ENCODE measurements at places on chromosomes 2 and 18.

- no peak overlapping the region for H3K4me3 ChIP-seq
- no peaks in the 10 kb centered on the region for H3K36me3 ChIP-seq
- H3K27ac ChIP-seq: no peak overlapping the region
- no peaks in the 10 kb centered on the region for H3K4me1 ChIP-seq
These were observed 261.1 kb upstream of the ZEB2 start for GRCh38 chr2:144780983-144781382.

GRCh38 chr2:36245651-36246050 lies 109.9 kb upstream of the CRIM1 start:
- no peak for DNase-seq
- no peak overlapping the region for H3K4me3 ChIP-seq
- no peaks in the 10 kb centered on the region for H3K4me1 ChIP-seq
- H3K27me3 ChIP-seq: no peaks in the 10 kb centered on the region

DNA sequence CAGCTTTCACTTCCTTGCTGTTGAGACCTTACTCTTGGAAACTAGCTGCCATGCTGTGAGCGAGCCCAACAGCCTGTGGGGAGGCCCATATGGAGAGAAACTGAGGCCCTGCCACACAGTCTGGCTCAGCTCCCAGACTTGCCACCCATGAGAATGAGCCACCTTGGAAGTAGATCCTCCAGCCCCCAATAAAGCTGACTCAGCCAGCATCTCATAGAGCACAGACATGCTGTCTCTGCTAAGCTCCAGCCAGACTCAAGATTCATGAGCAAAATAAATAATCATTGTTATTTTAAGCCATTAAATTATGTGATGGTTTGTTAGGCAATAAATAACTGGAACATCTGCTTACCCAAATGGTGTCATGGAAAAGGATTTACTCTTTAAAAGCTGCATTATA lies 53.6 kb upstream of the DDX18 start:
- H3K4me1 ChIP-seq: no peaks in the 10 kb centered on the region
- no peak for DNase-seq
- H3K4me3 ChIP-seq: no peak overlapping the region
- H3K36me3 ChIP-seq: no peaks in the 10 kb centered on the region
- H3K27me3 ChIP-seq: no peaks in the 10 kb centered on the region

DNA sequence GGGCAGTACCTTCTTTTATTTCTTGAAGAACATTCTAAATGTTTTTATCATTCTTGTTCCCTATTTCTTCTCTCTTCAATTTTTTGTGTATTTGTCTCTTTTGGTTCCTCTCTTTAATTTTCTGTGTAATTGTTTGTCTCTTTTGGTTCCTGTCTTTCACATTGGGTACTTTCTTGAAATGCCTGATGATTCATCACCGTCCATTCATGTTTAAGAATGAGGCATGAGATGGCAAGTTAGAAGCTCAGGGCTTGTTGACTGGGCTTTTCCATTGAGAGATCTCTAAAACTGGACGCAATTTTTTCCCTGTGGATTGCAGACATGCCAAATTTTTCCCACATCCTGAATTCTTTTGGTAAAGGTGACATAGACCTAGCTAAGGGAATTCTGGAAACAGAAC lies 33.7 kb upstream of the IL1R2 start:
- no peaks in the 10 kb centered on the region for H3K27me3 ChIP-seq
- H3K4me3 ChIP-seq: no peak overlapping the region
- no peaks in the 10 kb centered on the region for H3K36me3 ChIP-seq
- DNase-seq: no peak

Measured in tibial artery (tissue), 4 donors.